ENCODE measurements at places on chromosomes 1 and 21.

DNA sequence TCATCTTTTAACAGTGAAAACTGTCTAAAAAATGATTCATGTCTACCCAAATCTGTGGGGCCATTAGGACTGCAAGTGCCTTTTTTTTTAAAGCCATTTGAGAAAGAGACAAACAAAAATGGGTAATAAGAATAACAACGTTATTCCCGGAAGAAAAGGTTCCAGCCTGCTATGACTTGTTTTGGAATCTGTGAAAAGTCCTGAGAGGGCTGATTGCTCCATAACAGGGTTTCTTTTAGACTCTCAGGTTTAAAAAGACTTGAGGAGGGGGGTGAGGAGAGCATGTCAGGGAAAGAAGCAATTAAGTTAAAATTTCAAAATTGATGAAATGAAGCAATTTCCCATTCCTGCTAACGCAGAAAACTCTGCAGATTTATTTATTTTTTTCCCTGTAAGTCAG lies 56.4 kb downstream of the CACHD1 start:
- no peak for DNase-seq

GRCh38 chr1:75472089-75472970 lies 138.6 kb downstream of the SLC44A5 start:
- DNase-seq: no peak

DNA sequence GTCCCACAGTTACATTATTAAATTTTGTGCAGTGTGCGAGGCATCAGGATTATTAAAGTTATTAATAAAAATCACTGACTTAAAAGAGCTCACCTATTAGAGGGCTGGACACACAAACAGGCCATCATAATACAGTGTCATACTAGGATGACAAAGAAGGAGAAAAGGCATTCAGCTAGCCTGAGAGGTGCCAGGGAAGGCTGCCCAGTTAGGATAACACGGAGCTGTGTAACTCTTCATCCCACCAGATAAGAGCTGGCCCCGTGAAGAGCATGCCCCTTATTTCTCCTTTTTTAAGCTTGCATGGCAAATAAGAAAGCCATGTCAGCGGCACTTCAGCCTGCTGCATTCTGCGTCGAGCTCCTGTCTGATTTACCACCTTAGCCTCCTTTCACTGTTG lies 109.5 kb downstream of the KCNK1 start:
- no peak for DNase-seq

- no peak for DNase-seq
Observed at GRCh38 chr1:207389728-207390464, 64.2 kb upstream of the CR2 start.

GRCh38 chr1:50348449-50349241 lies 74.6 kb downstream of the DMRTA2 start:
- peak; percentile 75 for DNase-seq

GRCh38 chr1:15483971-15484370 lies 8.1 kb downstream of the CELA2B start:
- DNase-seq: no peak

DNA sequence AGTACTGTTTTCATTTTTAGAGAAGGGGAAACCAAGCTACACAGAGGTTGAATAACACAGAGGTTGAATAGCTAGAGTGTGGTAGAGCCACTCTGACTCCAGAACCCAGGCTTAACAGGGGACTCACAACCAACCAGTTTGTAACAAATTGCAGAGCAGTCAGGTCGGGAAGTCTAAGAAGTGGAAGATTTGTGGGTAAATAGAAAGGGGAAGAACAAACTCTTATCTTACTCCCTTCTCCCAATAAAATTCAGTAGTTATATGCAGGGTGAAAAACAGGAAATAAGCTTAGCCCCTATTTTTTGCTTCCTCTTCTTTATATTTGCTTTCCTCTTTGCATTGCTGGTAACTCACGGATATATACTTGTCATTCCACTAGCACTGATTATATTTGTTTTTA lies 23.2 kb downstream of the CDC42 start:
- no peak for DNase-seq

GRCh38 chr1:157249326-157249725 lies 111.1 kb upstream of the ETV3 start:
- DNase-seq: peak; percentile 16
